ENCODE measurements at places on chromosomes 11 and 22. TPM values are rescaled to one million over a fixed set of nuclear protein-coding genes. Genes with fewer than 3 reads are reported as not detected.

Gene PHETA2
- 8.6 TPM for total RNA-seq

Gene KCNJ4
- 0.41 TPM for total RNA-seq

Gene PARVG
- total RNA-seq: 11.1 TPM

Gene KRTAP5-7
- total RNA-seq: 0.23 TPM

Gene NLRP10
- not detected for total RNA-seq

Gene ABTB2
- total RNA-seq: 17.6 TPM

Gene DTX4
- 25.5 TPM for total RNA-seq

Gene DBX1
- total RNA-seq: not detected

Gene TMEM121B
- total RNA-seq: 0.93 TPM

Gene HBG1
- 65.3 TPM for total RNA-seq

Gene MYO7A
- total RNA-seq: 4.4 TPM

Gene CASP12
- 0.23 TPM for total RNA-seq

Gene OR51B4
- 1.5 TPM for total RNA-seq

Gene PDGFD
- 24.3 TPM for total RNA-seq

Gene OR5AN1
- total RNA-seq: not detected

Gene TCN1
- total RNA-seq: 1.4 TPM

Gene NUCB2
- total RNA-seq: 25.5 TPM

Gene TESMIN
- total RNA-seq: 10.3 TPM

Gene LARGE1
- 43.6 TPM for total RNA-seq

Gene LINC01488
- total RNA-seq: not detected

Gene YPEL4
- total RNA-seq: 1.9 TPM

Gene PNPLA3
- 1.3 TPM for total RNA-seq

Gene RFPL1
- not detected for total RNA-seq

Gene CRYBA4
- not detected for total RNA-seq

Gene CHCHD10
- 78.8 TPM for total RNA-seq

Gene MACROD1
- 36.0 TPM for total RNA-seq

Gene VPS51
- 421 TPM for total RNA-seq

Gene BET1L
- 25.4 TPM for total RNA-seq

Gene SC5D
- total RNA-seq: 38.2 TPM

Gene GRM5
- 1.2 TPM for total RNA-seq

Gene ZNRF3
- 27.7 TPM for total RNA-seq

Gene NAV2
- 43.0 TPM for total RNA-seq

Gene OR2AT4
- total RNA-seq: not detected

Gene HTR3A
- 0.18 TPM for total RNA-seq

Gene FAM181B
- total RNA-seq: 5.0 TPM

Gene PAX6
- total RNA-seq: 0.06 TPM

Gene OR5AR1
- not detected for total RNA-seq

Gene SLC16A8
- total RNA-seq: 2.2 TPM

Gene SLCO2B1
- total RNA-seq: 15.9 TPM

Gene SCUBE2
- total RNA-seq: 13.6 TPM

Gene CD3E
- total RNA-seq: 0.82 TPM

Gene OR51E1
- 1.3 TPM for total RNA-seq

Gene CNIH2
- 1.6 TPM for total RNA-seq

Gene MS4A8
- 0.29 TPM for total RNA-seq

Gene AMOTL1
- 68.3 TPM for total RNA-seq

Gene BTBD18
- total RNA-seq: not detected

Gene CREB3L1
- total RNA-seq: 11.7 TPM

Gene GAL
- total RNA-seq: not detected

Gene CRYBB2
- total RNA-seq: not detected

Gene RASL10A
- 1.3 TPM for total RNA-seq

Gene SAA4
- not detected for total RNA-seq

Gene SYCE3
- 0.58 TPM for total RNA-seq

Gene SCO2
- total RNA-seq: 0.47 TPM

Gene MN1
- total RNA-seq: 11.3 TPM

Gene OR52W1
- total RNA-seq: not detected

Gene CPT1B
- 20.6 TPM for total RNA-seq

Gene GRAP2
- 2.5 TPM for total RNA-seq

Measured in metanephros (tissue), 2 donors.